Activated T-cell treated with anti-CD3 and anti-CD28 coated beads, Interleukin-2, amount 50 U/mL, for 24 hours (primary cell): ENCODE measurements at places on chromosomes 6 and 20.

GRCh38 chr6:7042056-7042653 is 65.6 kb upstream of the RREB1 start:
- DNase-seq = no peak

GRCh38 chr6:106084989-106085691 is 996 bp upstream of the PRDM1 start:
- DNase-seq = no peak

DNA sequence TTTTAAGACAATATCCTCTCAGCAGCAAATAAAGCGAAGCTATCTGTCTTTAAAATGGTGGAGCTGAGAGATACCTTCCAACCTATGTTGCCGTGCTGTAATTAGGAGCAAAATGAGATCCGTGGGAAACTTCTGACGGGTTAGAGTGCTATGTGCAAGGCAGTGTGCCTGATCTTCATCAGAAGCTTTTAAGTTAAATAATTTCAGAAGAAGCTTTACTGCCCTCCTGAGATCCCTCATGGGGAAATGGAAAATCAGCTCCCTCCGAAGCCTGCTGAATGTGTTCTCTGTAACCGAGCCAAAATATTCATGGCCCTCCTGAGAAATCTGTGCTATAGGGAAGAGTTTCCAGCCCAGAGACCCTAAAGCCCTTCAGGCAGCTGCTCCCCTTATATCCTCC is 43.7 kb upstream of the TBC1D7 start:
- no peak for DNase-seq

DNA sequence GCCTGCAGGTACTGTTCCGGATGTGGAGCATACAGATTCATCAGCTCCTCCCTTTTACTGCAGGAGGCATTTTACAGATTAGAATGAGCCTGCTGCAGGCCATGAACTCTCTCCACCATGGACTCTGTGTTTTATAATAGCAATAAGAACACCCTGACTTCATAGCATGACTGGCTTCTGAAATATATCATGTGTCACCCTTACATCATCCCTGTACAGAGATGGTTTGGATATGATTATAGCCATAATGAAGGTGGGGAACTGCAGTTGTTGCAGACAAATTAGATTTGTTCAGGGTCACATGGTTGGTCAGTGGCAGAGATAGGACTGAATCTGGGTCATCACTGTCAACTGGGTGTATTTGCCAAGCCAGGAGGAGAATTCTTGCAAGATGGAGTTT is 100.7 kb downstream of the FOXO3 start:
- DNase-seq = no peak

DNA sequence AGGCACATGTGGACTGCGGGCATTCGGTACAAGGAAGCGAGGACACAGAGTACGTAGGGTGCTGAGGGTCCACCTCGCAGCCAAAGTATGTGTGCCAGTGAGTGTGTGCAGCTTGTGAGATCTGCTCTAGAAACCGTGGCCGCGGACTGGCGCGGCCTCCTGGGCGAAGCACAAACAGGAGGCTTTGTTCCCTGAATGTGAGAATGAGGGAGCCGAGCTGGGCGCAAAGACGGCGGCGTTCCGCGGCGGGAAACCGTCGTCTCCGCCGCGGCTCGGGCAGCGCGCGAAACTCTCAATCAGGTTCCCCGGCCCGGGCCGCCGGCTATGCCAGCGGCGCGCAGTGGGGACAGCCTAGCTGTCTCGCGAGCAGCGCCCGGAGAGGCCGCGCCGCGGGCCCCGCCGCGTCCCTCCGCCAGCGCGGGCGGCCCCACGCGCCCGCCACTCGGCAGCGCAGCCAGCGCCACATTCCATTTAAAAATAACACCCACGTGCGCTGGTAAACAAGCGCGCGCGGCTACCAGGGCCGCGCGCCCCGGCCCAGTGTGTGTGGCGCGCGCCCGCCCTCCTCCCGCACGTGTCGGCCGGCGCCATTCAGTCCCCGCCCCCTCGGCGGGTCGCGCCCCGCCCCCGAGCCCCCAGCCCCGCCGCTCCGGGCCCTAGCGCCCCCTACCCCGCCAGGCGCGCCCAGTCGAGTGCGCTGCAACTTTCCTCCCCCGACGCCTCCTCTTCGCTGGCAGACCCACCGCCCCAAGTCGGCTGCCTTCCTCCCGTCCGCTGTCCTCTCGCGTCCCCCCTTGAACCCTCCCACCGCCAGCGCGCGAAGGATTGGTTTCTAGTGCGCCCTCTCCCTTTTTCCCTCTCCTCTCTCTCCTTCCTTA is 3.0 kb upstream of the FOXO3 start:
- peak; percentile 82 for DNase-seq

GRCh38 chr20:62961310-62961783 is 8.8 kb downstream of the SLC17A9 start:
- no peak for DNase-seq

DNA sequence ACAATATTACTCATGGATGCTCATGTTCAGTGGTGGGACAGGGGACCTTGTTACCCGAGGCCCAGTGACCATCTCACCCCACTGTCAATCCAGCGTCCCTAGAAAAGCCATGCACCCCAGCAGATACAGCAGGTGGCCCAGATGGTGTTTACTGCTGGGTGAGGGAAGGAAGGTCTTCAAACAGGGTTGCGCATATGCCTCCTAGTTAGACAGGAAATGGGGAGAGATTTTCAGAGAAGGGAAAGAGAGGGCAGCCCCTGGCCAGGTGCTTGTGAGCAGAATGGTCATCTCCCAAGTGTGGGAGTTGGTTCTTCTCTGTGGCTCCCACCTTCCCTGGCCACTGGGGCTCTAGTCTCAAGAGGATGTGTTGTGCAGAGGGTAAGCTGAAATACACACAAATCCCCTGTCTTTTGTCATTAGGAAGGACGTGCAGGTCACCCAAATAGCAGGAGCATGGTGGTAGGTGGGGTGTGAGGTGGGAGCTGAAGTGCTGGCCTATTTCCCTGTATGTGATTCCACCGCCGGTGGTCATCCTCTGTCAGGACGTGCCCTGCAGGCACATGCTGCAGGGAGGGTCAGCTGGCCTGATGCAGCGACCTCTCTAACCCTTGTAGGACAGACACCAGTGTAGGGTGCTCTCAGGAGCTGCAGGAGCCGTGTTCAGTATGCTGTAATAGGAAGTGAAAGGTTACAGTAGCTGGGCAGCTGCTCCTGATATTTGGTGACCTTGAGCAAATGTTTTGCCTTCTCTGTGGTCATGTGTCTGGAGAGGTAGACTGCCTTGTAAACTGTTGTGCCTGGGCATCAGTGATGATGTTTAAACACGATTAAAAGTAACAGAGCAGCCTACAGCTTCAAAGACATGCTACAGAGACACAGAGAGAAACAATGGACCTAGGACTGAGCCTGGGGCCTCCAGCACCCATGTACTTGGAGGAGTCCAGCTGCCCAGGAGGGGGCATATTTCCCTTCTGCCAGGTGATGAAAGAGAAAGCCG is 3.2 kb upstream of the CST3 start:
- DNase-seq = no peak

- no peak for DNase-seq
Measured at GRCh38 chr6:30361661-30362060, 16.7 kb downstream of the RPP21 start.

GRCh38 chr20:10662661-10663458 is 10.9 kb downstream of the JAG1 start:
- no peak for DNase-seq

- DNase-seq = no peak
Measured at GRCh38 chr6:35796236-35796635, 887 bp downstream of the CLPS start.

DNA sequence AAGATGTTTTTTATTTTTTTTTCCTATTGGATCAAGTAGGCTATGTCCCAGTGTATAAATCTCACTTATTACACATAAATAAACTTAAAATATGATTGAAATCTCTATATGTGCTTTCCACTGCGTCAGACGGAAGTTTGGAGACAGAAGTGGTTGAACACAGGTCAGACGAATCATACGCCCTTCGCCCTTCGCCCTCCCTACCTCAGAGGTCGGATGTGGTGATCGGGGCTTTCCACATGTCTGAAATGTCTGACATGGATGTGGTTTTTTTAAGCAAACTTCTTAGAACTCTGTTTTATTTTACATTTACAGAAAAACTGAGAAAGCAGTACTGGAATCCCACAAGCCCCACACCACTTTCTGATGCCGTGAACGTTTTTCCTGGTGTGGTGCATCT is 344.4 kb downstream of the THBS2 start:
- no peak for DNase-seq

DNA sequence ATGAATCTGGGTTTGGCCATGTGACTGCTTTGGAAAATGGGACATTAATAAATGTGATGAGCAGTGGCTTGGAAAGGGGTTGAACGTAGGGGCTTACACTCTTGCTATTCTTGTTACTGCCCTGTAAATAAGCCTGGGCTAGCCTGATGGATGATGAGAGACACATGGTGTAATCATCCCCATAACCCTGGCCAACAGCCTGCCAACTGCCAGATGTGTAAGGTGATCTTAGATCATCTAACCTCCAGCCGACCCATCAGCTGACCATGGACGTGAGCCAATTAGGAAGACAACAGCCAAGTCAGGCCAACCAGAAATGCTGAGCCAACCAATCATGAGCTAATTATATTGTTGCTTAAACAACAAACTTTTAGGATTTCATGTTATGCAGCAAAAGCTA is 25.2 kb downstream of the FBXO30 start:
- DNase-seq = no peak

GRCh38 chr6:170006900-170007467 is 255.6 kb downstream of the ERMARD start:
- DNase-seq = no peak

GRCh38 chr6:36927691-36928546 is 26.6 kb upstream of the PI16 start:
- no peak for DNase-seq
